ENCODE measurements at places on chromosomes 11 and 22. TPM values are rescaled to one million over a fixed set of nuclear protein-coding genes. Genes with fewer than 3 reads are reported as not detected.

DNA sequence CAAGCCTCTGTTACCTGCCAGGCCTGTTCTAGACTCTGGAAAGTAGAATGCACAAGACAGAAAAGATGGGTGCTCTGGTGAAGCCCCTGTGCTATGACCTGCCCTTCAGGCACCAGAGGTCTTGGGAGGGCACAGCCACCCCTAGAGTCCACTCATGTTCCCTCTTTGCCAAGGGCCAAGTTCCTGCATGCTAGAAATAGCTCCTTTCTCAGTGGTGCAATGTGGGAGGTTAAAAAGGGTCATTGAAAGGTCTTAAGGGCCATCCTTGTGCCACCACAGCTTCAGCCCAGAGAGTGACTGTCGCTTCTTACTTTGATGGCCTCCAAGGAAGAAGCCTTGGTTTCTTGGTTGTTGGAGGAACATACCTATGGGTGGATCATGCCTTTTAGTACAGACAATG is 84.6 kb upstream of the PARVA start:
- H3K4me1 ChIP-seq: no peaks in the 10 kb centered on the region
- H3K27ac ChIP-seq: no peak overlapping the region
- DNase-seq: no peak
- no peaks in the 10 kb centered on the region for H3K27me3 ChIP-seq
- H3K4me3 ChIP-seq: no peak overlapping the region

The SLC22A9 gene
- not detected for total RNA-seq

The ART5 gene
- total RNA-seq: 2.4 TPM

DNA sequence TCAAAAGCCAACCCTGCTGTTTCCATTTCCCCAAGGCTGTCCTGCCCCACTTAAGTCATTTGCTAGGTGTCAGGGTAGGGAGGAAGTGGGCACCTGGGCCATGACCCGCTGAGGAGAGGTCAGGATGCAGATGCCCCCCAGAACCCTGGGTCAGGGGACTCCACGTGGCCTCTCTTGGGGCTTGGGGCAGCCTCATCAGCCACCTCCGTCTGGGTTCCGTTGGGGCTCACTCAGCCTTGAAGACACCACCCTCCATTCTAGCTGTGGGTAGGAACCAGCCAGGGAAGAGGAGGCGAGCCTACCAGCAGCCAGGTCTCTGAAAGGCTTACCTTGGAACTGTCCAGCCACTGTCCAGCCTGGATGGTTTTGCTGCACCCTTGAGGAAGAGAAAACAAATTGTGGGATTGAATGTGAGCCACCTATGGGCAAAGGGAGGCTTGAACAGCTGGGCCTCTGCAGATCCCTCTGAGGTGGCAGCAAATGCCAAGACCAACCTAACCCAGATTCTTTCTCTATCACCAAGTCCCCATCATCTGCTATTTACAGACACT is 2.5 kb downstream of the APOL4 start:
- no peak overlapping the region for H3K27ac ChIP-seq
- no peaks in the 10 kb centered on the region for H3K27me3 ChIP-seq
- DNase-seq: no peak
- H3K4me3 ChIP-seq: no peak overlapping the region
- H3K36me3 ChIP-seq: no peaks in the 10 kb centered on the region
- peaks cover 12% of the 10 kb centered on the region for H3K4me1 ChIP-seq

The PGR gene
- total RNA-seq: 85.0 TPM

The C11orf52 gene
- total RNA-seq: not detected

The PARVG gene
- 5.0 TPM for total RNA-seq

The ISX gene
- not detected for total RNA-seq

DNA sequence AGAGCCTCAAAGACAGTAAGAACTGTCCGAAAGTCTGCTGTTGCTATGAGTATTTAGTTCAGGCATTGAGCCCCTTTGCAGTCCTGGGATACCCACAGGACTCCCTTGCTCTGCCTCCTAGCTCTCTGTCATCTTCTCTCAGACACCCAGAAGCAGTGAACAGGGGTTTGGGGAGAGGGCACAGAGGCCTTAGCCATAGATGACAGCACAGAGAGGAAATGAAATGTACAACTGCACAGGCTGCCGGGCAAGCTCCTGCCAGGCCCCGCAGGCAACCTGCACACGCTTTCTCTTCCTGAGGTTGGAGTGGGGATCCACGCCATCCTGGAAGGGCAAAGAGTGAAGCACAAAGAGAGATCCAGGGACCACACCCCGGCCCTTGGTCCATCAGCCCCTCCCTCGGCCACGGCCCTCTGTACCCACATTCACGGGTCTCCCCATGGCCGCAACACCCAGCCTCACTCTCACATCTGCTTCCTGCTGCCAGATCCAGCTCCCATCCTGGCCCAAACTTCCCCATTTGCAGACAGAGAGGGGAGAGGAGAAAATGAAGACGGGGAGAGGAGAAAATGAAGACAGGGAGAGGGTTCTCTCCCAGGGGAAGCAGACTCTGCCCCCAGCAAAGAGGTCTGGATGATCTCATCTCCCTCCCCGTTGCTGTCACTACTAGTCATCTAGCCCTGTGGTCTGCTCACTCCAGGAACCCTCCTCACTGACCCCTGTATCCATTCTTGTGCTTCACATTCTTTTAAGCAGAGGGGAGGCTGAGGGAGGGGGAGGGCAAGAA is 40.7 kb downstream of the CD6 start:
- H3K36me3 ChIP-seq: no peaks in the 10 kb centered on the region
- no peak overlapping the region for H3K4me3 ChIP-seq
- no peak overlapping the region for H3K27ac ChIP-seq

- no peak overlapping the region for H3K27ac ChIP-seq
- H3K36me3 ChIP-seq: no peaks in the 10 kb centered on the region
- no peak for DNase-seq
- H3K4me3 ChIP-seq: no peak overlapping the region
- no peaks in the 10 kb centered on the region for H3K27me3 ChIP-seq
These were observed 124.6 kb downstream of the FEZ1 start for GRCh38 chr11:125371431-125371935.

DNA sequence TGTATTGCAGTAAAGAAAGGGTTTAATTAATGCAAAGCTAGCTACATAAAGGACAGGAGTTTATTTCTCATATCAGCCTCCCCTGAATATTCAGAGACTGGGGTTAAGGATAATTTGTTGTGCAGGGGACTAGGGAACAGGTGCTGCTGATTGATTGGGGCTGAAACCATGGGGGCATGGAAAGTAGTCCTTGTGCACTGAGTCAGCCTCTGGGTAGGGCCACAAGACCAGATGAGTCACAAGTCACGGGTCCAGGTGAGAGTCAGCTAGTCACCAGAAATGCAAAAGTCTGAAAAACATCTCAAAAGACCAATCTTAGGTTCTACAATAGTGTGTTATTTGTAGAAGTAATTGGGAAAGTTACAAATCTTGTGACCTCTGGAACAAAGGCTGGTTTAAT is 32.9 kb upstream of the SYT13 start:
- H3K4me3 ChIP-seq: no peak overlapping the region
- no peaks in the 10 kb centered on the region for H3K4me1 ChIP-seq
- no peaks in the 10 kb centered on the region for H3K36me3 ChIP-seq
- H3K27ac ChIP-seq: no peak overlapping the region
- no peak for DNase-seq

- H3K36me3 ChIP-seq: no peaks in the 10 kb centered on the region
- H3K4me1 ChIP-seq: peaks cover 9% of the 10 kb centered on the region
- no peaks in the 10 kb centered on the region for H3K27me3 ChIP-seq
- peak overlapping the region; percentile 56 for H3K27ac ChIP-seq
- H3K4me3 ChIP-seq: peak overlapping the region; percentile 68
These were observed 349 bp downstream of the TIMM10 start for GRCh38 chr11:57530215-57530595.

The CELSR1 gene
- total RNA-seq: 7.4 TPM

The KCNJ1 gene
- not detected for total RNA-seq

The RRAS2 gene
- total RNA-seq: 42.8 TPM

DNA sequence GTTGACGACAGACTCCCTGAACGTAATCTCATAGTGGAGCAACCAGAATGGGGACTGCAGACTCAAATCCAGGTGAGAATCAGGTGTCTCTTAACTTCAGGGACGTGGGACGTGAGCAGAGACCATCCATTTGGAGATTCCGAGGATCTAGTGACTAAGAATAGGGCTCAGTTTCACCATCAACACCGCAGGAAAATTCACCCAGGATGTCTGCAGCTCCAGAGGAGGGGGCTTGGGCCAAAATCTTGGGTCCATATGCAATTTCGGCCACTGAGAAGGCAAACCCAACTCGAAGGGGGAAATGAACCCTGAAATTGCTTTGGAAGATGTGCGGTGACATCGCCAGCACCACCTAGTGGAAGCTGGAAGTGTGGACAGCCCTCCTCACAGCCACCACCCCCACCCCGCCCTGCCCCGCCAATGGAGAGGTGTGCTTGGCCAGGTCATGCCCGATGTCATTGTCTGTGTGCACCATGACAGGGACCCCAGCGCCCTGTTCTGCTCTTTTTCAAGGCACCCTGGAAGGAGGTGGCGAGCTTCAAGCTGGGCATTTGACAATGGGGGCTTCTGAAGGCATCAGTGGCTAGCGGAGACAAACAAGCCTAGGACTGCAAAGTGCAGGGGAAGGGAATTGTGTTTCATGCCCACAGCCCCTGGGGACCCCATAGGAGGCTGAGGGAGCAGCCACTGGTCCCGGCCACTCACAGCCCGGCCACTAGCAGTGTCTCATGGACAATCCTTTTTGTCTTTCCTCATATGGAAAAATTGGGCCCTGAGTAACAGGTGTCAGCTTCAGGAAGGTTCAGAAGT is 24.8 kb downstream of the APOL1 start:
- peak; percentile 66 for DNase-seq
- H3K4me1 ChIP-seq: no peaks in the 10 kb centered on the region
- peak overlapping the region; percentile 49 for H3K27ac ChIP-seq

GRCh38 chr11:16117989-16118756 is 238.2 kb downstream of the SOX6 start:
- H3K4me1 ChIP-seq: no peaks in the 10 kb centered on the region
- no peaks in the 10 kb centered on the region for H3K27me3 ChIP-seq
- no peak for DNase-seq
- H3K27ac ChIP-seq: no peak overlapping the region
- H3K4me3 ChIP-seq: no peak overlapping the region
- no peaks in the 10 kb centered on the region for H3K36me3 ChIP-seq

The MUC15 gene
- total RNA-seq: not detected

DNA sequence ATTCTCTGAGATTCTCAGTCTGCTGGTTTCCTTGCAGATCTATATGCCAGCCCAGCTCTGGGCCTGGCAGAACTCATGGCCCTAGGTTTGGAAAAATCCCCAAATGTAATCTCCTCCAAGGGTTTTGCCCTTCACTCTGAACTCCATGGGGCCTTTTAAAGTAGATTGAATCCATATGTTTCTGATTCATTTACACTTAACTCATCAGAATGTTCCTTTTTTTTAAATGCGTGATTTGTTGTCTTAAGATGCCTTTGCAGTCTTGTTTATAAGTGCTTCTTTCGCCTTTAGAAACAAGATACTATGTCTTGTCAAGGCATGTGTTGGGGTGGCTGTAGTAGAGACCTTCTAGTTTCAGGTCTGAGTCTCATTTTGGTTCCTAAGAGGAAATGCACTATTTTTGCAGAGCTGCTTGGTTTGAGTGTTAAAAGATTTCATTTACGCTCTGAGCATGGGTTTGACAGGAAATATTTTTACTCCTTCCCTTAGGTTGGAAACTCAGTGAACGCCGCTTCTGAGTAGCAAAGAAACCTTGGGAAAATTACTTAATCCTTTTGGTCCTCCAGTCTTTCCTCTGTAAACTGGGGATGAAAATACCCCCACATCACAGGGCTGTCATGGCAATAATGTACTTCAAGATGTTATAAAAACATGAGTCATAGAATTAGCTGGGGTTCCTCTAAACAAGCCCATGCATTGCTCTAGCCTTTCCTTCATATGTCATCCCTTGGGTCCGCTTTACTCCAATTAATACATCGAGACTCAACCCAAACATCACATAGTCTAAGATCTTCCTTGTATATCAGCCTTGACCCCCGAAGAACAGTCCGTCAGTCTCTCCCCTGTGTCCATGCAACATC is 83.5 kb downstream of the SNX19 start:
- DNase-seq: no peak
- H3K4me1 ChIP-seq: no peaks in the 10 kb centered on the region
- no peak overlapping the region for H3K4me3 ChIP-seq
- no peak overlapping the region for H3K27ac ChIP-seq

DNA sequence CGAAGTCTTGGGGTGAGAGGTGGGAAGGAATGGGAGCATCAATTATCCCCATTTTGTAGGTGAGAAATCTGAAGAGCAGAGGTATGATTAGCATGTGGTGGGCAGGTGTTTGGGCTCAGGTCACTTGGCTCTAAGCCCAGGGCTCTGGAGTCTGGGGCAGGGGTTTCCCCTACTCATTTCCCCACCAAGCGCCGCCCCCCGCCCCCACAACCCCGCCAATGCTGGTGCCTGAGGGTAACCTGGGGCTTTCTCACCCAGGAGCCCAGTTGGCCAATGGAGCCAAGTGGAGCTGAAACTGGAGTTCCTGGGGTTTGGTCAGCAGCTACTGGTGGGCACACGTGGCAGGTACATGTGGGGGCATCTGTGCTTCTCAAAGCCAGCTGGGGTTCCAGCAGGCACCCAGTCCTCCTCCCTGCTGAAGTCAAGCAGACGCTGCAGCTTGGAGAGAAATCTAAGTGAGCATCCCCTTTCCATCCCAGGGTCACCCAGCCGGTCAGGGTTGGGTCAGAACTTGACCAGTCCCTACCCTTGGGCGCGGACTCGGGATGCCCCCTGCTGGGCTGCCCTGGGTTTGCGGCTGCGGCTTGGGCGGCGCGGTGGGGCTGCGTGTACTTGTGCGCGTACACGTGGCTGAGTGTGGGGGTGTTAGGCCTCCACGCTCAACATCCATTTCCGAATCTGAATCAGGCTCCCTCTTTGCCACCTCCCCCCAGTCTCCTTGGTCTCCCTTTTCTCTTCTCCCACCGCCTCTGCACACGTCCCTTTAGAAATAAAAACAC is 1.7 kb upstream of the CHRM1 start:
- H3K27ac ChIP-seq: no peak overlapping the region
- H3K4me3 ChIP-seq: no peak overlapping the region
- H3K27me3 ChIP-seq: peaks cover 25% of the 10 kb centered on the region
- no peak for DNase-seq

The LRRC56 gene
- 1.9 TPM for total RNA-seq

The USP2 gene
- 2.1 TPM for total RNA-seq
